ENCODE measurements at places on chromosomes 2 and 18. TPM values are rescaled to one million over a fixed set of nuclear protein-coding genes. Genes with fewer than 3 reads are reported as not detected.

The ANKZF1 gene
- total RNA-seq = 18.5 TPM

The TGFA gene
- total RNA-seq = 5.3 TPM

The IL36RN gene
- not detected for total RNA-seq

The KRTCAP3 gene
- total RNA-seq = not detected

The MSTN gene
- total RNA-seq = 0.10 TPM

The AFF3 gene
- total RNA-seq = under 0.01 TPM

The MC5R gene
- total RNA-seq = not detected

The TUBA4B gene
- total RNA-seq = not detected

The STAT4 gene
- total RNA-seq = 1.4 TPM

Measured in vein endothelial cell (primary cell).